ENCODE measurements at places on chromosomes 7 and 10.

DNA sequence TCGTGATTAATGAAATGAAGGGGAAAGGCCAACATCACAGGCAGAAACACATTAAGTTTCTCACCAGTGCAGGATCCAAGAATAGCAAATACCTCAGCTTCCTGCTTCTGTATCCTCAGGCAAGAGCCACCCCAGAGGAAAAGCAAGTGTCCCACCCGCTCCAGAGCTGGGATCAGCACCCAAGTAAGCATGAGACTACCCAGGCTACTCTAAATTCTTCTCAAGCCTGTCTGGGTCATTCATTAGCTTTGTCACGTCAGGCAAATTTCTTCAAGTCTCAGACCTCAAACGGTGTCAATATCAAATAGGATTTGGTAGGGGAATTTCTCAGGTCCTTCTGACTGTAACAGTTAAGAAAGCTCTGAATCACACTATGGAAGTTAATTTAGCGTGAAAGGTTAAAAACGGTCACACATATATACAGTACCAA, 59.0 kb downstream of the GNA12 start:
- no peak for DNase-seq

DNA sequence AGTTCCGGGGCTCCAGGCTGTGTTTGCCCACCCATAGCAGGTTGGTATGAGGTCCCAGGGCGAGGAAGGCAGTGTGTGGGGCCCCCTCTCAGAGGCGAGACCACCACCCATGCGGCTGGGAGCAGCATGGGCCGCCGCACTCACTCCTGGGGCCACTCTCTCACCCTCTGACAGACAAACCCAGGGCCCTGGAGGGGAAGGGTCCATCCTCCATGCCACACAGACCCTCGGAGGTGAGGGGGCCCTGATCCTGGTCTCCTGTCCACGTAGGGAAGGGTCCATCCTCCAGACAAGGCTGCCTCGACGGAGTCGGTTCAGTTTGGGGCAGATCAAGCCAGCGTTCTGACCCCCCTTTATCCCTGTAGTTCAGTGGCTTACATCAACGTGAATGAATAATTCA, 230.8 kb downstream of the ELFN1 start:
- DNase-seq: no peak

DNA sequence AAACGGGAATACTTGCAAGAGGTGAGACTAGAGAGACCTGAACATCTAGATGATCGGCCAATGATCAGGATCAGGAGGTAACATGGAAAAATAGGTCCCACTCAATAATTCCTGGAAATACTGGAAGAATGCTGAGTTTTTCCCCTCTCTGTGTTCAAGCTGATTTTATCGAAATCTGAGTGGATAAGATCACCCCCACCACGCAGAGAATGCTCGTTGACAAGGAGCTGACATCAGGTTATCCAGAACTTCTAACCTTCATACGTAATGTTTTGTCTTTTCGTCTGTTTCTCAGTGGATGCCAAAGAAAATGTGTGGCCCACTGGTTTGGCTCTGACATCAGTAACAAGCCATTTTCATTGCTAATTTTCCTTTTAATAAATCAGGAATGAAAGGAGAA, 58.5 kb upstream of the MKX start:
- no peak for DNase-seq

GRCh38 chr7:13850185-13850752, 139.2 kb downstream of the ETV1 start:
- DNase-seq: peak; percentile 9

DNA sequence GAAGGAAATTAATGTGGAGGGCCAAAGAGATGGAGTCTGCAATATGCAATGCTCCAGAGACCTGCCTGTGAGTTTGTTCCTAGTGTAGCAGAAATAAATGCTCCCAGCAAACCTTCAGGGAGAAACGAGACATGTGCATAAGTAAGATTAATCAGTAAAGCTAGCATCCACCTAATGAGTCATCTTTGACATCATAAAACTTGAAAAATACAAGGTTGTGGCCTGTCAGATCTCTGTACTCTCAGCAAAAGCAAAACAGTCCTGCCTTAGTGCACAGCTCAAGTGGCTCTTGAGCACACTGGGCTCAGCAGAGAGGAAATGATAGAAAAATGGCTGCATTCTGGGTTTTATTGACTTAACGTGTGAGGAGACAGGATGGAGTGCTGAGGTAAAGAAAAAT, 32.5 kb upstream of the ERCC6 start:
- no peak for DNase-seq

- no peak for DNase-seq
These were observed 125.7 kb downstream of the ABCA13 start for GRCh38 chr7:48296966-48297365.

GRCh38 chr7:123769371-123769770, 20.6 kb upstream of the WASL start:
- no peak for DNase-seq

- DNase-seq: no peak
These were observed 19.9 kb downstream of the STMP1 start for GRCh38 chr7:135682191-135682590.

DNA sequence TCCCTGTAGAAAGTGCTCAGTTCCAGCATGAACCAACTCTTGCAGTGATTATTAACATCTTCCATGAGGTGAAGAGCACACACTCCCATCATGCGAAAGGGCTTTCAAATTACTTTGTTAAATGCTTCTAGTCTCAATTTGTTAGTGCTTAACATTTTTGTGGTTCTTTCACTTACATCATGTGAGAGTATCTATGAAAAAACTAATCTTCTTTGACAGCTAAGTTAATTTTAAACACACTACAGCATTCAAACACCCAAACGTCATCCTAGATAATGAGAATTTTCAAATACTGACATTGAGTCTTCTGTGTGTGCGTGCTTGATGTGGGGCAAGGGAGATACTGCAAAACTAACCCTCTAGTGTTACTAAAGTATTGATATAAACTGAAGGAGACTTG, 84.8 kb downstream of the ETV1 start:
- DNase-seq: no peak

DNA sequence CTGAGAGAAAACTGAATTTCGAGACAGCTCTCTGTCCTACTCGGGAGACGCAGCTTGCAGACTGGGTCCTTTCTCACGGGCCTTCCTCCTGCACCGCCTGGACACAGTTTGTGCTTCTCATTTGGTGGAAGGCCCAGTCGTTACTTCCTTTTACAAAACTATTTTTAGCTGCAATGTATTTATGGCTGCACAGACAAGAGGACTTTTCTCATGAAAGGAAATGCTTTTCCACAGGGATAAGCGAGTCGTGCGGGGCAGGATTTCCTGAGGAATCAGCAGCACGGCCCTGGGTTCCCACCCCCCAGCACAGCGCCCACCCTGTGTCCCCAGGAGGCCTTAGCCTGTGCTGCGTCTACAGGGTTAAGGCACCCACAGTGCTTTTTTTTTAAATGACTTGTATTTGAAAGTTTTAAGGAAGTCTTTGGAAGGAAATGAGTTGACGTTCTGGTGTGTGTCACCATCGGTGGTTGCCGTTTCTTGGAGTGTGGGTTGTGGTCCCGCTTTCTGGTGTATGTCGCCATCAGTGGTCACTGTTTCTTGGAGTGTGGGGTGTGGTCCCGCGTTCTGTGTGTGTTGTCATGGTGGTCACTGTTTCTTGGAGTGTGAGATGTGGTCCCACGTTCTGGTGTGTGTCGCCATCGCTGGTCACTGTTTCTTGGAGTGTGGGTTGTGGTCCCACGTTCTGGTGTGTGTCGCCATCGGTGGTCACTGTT, 50.9 kb downstream of the INPP5A start:
- no peak for DNase-seq

GRCh38 chr7:96414931-96415292, 93.0 kb upstream of the SLC25A13 start:
- DNase-seq: peak; percentile 58

DNA sequence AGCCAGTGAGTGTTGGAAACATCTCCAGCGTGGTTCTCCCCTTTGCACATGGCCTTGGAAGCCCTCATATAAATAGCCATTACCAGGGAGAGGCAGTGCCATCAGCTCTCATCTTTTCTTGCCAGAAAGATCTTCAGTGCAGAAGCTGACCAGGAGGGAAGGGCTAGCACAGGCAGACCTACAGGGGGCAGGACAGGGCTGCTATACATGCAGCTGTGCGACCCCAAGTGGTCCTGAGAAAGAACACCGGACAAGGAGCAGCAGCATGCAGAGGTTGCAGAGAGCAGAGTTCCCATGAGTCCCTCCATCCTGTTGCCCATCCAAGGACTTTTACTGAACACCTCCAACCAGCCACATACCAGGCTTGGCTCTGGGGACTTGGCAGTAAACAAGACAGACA, 17.1 kb downstream of the GRID1 start:
- no peak for DNase-seq

DNA sequence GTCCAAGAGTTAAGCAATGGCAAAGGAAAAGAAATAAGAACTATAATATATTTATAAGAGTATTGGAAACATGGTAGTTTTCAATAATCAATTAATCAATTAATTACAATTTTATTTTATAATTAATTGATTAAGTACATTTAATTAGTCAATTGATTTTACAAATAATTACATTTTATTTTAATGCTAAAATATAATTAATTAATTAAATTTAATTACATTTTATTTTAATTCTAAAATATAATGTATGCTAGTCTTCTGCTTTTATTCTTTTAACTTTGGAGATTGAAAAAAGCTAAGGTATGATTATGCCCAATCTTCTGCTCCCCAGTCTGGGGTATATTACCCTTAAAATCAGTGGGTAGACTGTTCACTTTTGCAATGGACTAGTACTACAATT, 686.8 kb upstream of the LRRTM3 start:
- DNase-seq: no peak

Measured in NCI-H1694 (cell line).